Myocyte (in vitro differentiated cells): ENCODE measurements at places on chromosomes 2 and 18. TPM values are rescaled to one million over a fixed set of nuclear protein-coding genes. Genes with fewer than 3 reads are reported as not detected.

- DNase-seq: no peak
Observed at GRCh38 chr2:100008956-100009355, 133.4 kb downstream of the AFF3 start.

DNA sequence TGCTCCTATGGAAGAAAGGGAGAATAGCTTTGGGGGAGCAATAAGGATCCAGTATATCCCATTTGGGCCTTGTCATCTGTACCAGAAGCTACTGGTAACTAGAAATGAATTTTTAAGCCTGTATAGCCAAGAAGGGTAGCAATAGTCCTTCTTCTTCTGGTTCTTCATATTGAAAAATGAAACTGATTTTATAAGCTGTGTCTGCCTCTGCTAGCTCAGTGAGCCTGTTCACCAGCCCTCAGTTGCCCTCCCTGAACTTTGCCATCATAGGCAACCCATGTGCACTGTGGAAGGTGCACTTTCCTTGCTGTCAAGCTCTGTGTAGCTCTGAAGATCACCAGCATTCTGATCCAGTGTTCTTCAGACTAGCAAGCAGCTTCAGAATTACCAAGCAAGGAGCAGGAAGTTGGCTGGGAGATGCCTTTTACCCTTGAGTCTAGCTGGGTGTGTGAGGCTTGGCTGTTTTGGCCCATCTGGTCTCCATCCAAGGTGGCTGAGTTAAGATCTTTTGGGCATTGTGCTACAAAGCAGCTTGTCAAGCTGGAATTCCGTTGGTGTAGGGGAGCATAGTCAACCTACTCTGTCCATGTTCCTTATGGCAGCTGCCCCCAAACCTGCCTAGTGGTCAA is 55.8 kb upstream of the MGAT5 start:
- DNase-seq: no peak

- DNase-seq: no peak
Observed at GRCh38 chr18:48514786-48515185, 24.0 kb upstream of the CTIF start.

DNA sequence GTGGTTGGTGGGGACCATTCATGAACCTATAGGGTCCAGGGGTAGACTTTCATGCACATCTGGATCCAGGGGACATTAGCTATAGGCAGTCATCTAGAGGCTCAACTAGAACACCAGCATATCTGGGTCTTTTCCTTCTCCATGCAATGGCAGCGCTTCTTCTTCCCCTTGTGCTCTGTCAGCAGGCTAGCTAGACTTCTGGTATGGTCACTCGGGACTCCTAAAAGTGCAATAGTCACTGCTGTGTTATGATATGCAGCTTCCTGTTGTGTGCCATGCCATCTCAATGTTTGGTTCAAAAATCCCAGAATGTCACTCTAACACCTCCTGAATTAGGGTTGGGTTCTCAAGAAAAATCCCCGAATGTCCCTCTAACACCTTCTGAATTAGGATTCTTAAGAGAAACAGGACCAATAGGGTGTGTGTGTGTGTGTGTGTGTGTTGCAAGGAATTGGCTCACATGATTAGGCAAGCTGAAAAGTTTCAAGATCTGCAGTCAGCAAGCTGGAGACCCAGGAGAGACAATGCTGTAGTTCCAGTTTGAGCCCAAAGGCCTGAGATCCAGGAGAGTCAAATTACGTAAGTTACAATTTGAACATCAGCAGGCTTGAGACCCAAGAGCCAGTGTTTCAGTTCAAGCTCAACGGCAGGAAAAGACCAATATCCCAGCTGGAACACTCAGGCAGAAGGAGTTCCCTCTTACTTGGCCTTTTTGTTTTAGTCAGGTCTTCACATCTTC is 97.1 kb upstream of the LTBP1 start:
- DNase-seq: no peak

Gene COBLL1
- 2.3 and 5.6 TPM in 2 replicates for total RNA-seq

Gene PRKD3
- 19.6 and 24.2 TPM in 2 replicates for total RNA-seq

- no peak for DNase-seq
Observed at GRCh38 chr2:240328526-240328925, 106.9 kb upstream of the GPC1 start.
